ENCODE measurements at places on chromosomes 13 and 19. TPM values are rescaled to one million over a fixed set of nuclear protein-coding genes. Genes with fewer than 3 reads are reported as not detected.
A peak's percentile ranks its signal among the peaks of the same experiment; 100 is the strongest.

DNA sequence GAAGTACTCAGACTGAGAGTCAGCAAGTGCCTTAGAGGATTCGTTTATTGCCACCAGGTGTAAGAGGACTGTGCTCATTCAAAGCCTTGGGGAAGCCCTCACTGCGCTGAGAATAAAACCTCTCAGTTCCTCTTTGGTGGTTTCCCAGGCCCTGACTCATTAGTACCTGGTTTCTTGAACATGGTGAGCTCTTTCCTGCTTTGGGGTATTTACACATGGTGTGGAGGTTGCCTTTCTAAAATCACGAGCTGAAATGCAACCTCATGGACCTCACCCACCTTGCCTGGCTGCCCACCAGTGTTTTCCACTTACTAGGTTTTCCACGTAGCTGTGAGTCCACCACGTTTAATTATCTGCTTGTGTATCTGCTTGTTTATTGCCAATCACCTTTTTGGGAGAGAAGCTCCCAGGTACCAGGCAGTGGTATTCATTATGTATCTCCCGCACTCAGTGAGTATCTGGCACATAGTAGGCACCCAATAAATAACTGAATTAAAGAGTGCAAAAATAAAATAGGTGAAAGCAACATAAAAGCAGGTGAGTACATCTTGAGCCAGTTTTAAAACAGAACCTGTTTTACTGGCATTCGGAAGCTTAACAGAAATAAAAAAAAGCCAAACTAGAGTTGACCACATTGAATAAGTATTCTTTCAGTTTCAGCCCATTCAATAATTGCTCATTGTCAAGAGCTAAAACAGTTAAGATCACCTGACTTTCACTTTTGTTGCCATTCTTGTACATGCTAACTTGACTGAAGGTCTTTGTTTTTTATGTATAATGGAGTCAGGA lies 533.0 kb downstream of the MYO16 start:
- no peak for DNase-seq

DNA sequence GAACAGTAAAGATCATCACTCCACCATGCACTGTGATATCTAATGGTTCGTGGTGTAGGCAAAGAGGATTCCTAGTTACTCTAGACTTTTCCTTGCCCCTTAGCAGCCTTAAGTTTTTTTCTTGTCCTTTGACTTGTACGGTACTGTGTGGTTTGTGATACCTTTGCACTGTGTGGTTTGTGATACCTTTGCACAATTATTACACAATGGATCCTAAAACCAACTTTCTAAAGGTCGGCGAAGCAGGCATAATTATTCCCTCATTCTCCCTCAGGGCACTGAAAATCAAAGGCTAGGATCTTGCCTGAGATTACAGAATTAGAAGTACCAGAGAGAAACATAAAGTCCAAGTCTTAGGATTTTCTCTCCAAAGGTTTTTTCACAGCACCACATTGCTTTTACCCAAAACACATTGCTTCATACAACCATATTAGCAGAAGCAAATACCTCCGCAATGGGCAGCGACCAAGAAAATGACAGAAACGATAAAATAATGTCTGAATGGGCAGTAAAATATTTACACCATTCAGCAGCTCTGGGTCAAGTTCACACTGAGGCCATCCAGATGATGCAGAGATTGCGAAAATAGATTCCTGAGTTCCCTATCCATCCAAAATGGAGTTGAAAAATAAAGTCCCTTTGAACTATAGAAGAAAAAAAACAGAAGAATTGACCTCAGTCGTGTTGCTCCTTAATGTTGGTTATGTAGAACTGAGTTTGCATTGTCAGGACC lies 106.4 kb downstream of the FGF14 start:
- no peak for DNase-seq

CRTC1 gene
- polyA plus RNA-seq, result 20.0 TPM

- DNase-seq, result no peak
Measured at GRCh38 chr19:45356760-45357444, 13.5 kb downstream of the ERCC2 start.

GRCh38 chr19:11125994-11126685 lies 29.4 kb downstream of the SPC24 start:
- no peak for DNase-seq

DNA sequence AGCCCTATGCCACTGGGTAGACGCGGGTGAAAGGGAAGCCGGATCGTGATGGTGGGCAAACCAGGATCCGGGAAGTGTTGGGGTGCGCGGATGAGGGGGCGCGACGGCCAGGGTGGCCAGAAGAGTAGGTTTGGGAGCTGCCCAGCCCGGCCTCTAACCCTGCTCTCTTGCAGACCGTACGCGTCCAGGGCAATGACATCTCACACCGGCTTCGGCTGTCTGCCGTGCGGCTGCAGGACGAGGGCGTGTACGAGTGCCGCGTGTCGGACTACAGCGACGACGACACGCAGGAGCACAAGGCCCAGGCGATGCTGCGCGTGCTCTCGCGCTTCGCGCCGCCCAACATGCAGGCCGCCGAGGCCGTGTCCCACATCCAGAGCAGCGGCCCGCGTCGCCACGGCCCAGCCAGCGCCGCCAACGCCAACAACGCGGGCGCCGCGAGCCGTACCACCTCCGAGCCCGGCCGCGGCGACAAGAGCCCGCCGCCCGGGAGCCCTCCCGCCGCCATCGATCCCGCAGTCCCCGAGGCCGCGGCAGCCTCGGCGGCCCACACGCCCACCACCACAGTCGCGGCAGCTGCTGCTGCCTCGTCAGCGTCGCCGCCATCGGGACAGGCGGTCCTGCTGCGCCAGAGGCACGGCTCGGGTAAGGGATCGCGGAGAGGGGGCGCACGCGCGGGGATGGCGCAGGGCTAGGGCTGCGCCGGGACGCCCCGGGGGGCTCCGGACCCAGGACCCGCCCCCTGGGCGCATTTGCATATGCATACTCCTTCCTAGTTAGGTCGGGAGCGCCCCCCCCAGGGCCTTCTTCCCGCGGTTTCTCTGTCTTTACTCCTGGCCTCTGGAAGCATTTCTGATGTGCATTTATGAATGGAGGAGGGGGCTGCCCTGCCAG lies 4.1 kb downstream of the VSTM2B start:
- DNase-seq, result no peak

ADM5 gene
- polyA plus RNA-seq, result 2.1 TPM

PNMA8C gene
- polyA plus RNA-seq, result 0.73 TPM

RBM42 gene
- polyA plus RNA-seq, result 81.8 TPM

AP2A1 gene
- polyA plus RNA-seq, result 61.9 TPM

GRCh38 chr19:873084-873483 lies 13.6 kb downstream of the CFD start:
- no peak for DNase-seq

DNA sequence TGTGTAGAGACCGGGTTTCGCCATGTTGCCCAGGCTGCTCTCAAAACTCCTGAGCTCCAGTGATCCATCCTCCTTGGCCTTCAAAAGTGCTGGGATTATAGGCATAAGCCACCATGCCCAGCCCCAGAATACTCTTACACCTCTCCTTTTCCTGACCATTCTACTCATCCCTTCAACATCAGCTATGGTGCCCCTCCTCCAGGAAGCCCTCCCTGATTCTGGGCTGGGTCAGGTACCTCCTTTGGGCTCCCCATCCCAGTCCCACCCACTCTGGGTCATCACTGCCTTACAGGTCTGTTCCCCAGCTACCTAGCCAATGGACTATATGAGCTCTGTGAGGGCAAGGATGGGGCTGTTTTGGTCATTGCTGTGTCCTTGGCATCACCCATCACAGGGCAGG lies 9.6 kb downstream of the TGFB1 start:
- no peak for DNase-seq

- no peak for DNase-seq
Measured at GRCh38 chr19:8429044-8429443, 15.7 kb upstream of the HNRNPM start.

DNA sequence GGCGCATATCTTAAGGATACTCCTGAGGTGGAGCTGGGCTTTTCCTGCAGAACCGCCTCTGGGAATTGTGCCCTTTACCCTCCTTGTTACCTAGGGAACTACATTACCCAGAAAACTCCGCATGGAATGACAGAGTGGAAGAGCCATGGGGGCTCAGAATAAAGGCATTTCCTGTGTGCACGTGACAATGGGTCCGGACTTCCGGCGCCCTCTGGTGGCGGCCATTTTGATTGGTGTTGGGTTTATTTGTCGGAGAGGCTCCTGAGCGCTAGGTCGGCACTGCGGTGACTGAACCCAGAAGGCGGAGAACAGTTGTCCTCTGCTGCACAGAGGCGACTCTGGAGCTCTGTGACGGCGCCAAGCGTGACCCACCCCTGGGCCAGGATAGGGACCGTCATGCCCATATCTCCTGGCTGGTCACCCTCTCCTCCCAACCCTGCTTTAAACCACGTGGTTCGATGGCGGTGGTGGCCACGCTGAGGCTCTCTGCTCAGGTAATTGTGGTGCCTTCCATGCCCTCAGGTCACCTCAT lies at the start of gene ZNF587B:
Gene ZNF587B, plus strand, starts transcription at position 229 of the 532 bp plus-strand sequence. Its CDS starts 230 bp downstream, at position 459.
- no peak for DNase-seq

GRCh38 chr13:44694291-44694690 lies 118.2 kb upstream of the TSC22D1 start:
- DNase-seq, result no peak

DNA sequence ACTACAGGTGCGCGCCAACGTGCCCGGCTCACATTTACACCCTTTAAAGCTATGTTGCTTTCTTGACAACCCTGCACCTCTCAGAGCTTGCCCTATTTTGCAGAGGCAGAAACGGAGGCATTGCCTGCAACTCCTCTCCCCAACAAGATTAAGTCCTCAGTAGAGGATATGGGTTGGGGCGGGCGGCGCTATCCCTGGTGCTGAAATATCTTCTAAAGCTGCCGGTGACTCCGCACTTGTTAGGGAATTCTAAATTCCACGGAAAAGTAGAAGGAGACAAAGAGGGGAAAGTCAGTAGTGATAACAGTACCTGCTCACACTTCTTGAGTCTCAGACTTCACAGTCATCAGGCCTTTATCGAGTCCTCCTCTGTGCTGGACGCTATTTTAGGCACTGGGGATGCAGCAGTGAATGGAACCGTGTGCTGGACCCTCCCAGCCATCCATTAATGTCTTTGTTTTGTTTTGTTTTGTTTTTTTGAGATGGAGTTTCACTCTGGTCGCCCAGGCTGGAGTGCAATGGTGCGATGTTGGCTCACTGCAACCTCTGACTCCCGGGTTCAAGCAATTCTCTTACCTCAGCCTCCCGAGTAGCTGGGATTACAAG lies 18.0 kb downstream of the SLC5A5 start:
- peak; percentile 49 for DNase-seq

DNA sequence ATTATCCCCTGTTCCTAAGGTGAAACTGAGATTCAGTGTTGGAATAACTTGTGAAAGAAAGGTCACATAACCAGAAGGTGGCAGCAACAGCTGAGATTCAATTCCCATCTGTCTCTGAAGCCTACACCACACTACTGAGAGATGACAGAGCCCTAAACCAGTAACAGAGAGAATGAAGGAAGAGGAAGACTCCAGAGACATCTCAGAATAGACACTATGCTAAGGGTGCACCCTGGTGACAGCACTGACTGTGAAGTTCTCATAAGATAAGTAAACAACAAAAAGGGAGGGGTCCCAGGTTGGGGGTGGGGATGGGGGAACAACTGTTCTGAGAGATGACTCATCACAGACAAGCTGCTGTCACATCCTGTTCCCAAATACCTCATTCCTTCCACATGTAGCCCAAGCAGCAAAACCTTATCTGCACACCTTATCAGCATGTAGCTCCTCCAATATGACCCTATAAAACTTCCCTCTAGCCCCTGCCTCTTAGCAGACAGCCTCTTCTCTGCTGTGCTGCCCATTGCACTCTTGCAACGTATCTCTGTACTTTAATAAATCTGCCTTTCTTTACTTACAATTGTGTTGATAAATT lies 46.5 kb downstream of the UTP14C start:
- no peak for DNase-seq

GRCh38 chr19:45130888-45131615 lies 29.7 kb downstream of the NKPD1 start:
- no peak for DNase-seq

- DNase-seq, result no peak
Measured at GRCh38 chr19:953445-954271, 27.8 kb downstream of the ARID3A start.

DNA sequence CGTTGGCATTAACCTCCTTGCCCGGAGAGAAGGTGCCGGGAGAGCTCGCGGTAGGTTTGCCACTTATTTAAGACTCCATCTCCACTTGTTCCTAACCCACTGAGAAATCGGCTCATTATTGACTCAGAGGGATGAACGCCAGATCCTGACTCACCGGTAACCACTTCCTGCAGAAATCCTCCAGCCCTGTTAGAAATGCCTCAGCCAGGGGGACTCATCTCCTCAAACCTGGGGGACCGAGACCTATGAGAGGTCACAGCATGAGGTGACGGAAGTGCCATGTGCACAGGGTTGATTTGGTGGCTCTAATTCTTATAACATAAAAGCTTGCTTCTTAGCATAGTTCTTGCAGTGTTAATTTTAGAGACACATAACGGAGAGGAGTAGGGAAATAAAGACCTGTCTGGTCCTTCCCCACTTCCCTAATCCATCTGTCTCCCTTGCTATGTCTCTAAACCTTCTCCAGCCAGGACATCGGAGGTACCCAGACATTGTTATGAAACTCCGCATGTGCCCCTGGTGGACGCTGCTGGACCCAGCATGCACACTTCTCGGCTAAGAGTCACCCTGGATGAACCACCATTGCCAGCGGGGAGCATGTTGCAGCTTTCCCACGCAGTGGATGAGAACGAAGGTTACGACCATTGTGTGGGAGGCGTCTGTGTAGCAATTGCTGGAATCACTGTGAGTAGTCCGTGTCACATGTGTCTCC lies 158.9 kb downstream of the EFNB2 start:
- DNase-seq, result no peak

- DNase-seq, result no peak
Measured at GRCh38 chr19:28208745-28209144, 1004.2 kb downstream of the UQCRFS1 start.

GRCh38 chr13:109165417-109165904 lies 536.0 kb downstream of the MYO16 start:
- no peak for DNase-seq

GRCh38 chr19:42201489-42202289 lies 15.8 kb downstream of the DEDD2 start:
- DNase-seq, result no peak

- DNase-seq, result no peak
Measured at GRCh38 chr19:18368504-18369222, 17.3 kb upstream of the GDF15 start.

ERICH6B gene
- 4.2 TPM for polyA plus RNA-seq

VSIG10L gene
- polyA plus RNA-seq, result 4.2 TPM

AXL gene
- polyA plus RNA-seq, result 31.7 TPM

ZNF534 gene
- polyA plus RNA-seq, result 0.41 TPM

DNA sequence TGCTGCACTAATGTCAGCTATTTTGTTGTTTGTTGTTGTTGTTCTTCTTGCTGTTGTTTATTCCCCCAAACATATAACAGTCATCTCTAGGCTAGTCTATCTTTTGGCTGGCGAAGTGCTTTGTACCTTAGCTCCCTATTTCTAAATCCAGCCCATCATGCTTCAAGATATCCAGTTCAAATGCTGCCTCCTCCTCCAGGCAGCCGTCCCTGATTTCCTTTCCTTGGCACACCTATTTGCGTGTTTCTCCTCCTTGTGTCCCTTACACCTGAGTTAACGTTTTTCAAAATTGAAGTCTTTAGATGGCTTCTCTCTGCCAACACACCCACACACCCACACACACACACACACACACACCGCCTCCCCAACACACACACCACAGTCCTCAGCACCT lies 25.5 kb downstream of the INSR start:
- no peak for DNase-seq
